CD4-positive, alpha-beta T cell treated with Interferon alpha-2 for 1 hour (primary cell): ENCODE measurements at places on chromosomes 11 and 22.

GRCh38 chr22:27732391-27732790 is 69.2 kb downstream of the MN1 start:
- no peak for DNase-seq

DNA sequence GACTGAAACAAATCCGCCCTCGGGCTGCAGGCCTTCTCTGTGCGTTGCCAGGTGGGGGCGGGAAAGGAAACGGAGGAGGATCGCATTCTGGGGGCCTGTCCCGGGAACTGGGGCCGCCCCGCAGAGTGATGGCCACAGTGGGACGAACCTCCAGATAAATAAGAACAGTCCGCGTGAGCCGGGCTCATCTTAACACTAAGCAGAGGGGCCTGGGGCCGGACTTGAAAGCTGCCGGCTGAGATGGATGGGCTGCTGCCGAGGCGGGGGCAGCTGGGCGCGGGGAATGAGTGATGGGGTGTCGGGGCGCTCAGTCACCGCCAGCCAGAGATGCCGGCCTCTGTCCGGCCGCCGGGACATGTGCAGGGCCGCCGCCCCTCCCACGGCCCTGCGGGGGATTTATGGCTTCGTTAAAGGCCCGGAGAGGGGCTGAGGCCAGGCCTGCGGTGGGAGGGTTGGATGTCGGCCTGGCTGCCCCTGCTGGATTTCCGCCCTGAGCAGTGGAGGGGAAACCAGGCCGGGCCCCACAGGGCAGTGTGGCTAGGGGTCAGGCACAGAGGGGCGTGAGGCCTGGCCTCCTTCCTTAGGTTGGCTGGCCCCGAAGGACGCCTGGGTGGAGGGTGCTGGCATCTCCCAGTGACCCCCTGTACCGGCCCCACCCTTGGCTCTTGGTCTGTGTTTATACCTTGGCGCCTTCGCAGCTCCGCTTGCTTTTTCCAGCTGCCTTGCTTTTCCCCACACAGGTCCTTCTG is 45.3 kb upstream of the CD82 start:
- no peak for DNase-seq

DNA sequence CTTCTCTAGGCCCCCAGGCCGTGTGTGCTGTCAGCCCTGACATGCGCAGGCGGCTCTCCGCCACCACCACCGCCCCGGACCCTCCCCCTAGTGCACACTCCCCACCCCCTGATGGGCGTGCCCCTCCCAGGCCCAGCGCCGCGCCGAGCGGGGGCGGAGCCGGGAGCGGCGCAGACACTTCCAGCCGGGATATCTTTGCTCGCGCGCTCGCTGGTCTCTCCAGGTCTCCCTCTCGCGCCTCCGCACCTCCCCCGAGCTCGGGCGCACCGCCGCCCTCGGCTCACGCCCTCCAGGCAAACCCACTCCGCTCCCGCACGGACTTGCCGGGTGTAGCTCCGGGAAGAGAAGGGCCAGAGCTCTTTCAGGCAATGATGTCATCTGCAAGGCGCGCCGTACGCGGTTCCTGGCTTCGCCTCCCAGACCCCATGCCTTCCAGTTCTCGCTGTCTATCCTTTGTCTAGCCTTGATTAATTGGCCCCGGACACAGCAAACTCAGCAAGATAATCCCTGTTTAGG is at the start of gene SCN3B:
Gene SCN3B (minus strand): TSS at position 59 of the 516 bp plus-strand sequence. CDS start 823 bp downstream, outside the sequence.
- DNase-seq = no peak

GRCh38 chr22:44351685-44352377 is 39.1 kb upstream of the SHISAL1 start:
- peak; percentile 2 for DNase-seq

DNA sequence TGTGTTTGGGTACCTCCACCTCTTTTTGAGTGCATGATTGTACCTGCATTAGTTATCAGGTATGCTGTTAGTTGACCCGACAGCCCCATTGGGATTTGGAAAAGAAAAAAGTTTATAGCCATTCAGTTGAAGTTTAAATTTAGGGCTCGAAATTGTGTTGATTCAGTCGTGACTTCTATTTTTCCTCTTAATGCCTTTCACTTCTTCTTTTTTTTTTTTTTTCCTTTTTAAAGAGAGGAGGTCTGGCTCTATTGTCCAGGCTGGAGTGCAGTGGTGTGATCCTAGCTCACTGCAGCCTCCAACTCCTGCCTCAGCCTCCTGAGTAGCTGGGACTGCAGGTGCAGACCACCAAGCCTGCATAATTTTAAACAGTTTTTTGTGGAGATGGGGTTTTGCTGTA is 2.3 kb downstream of the STT3A start:
- DNase-seq = no peak

- no peak for DNase-seq
Measured at GRCh38 chr11:69472541-69473275, 8.8 kb upstream of the LINC01488 start.

GRCh38 chr22:30860176-30861105 is 108.1 kb downstream of the MORC2 start:
- DNase-seq = no peak

- DNase-seq = no peak
Measured at GRCh38 chr11:94315664-94316063, 11.3 kb downstream of the IZUMO1R start.

GRCh38 chr11:110614031-110614430 is 98.2 kb downstream of the ARHGAP20 start:
- no peak for DNase-seq

GRCh38 chr11:19394525-19395016 is 153.8 kb upstream of the E2F8 start:
- DNase-seq = no peak

DNA sequence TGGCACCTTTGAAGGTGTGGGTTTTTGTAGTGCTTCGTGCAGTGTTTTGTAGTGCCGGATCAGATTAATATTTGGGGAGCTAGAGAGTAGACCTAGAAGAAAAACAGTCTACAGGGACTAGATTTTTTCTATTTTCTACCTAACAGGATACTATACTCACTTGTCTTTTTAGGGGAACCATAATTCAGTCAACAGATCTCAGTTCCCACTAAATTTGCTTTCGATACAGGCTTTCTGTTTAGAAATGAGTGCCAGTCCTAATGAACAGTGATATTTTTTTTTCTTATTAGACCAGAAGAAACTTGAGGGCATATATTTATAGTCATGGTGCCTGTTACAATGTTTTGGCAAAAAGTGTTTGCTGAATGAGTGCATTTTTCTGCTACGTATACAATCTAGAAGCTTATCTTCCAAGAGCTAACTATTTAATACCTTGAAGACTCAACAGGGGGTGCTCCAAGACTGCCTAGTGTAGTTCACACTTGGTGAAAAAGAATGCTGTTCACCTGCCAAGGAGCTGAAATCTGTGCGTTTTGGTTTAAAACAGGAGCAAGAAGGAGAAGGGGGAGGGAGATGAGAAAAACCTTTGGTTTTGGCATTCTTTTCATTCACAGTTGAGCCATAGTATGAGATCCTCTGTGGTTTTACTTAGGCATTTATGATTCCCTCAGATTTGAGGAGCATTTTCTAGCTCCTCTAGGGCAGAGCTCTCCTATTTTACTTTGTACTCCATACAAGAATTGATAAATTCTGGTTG is 44.9 kb upstream of the VSTM5 start:
- DNase-seq = peak; percentile 29

DNA sequence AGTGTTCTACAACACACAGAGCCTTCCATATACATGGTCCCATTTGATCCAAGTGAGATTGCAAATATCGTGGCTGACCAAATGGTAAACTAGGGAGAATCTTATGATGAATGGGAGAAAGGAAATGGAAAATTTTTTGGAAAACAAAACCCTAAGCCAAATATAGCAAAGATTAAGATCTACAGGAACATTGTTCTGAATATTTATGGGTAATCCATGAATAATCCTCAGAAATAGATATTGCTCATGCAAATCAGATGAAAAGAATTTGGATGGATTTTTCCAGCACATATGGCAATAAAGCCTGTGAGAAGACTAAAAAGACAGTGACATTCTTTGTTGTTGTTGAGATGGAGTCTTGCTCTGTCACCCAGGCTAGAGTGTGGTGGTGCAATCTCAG is 21.7 kb upstream of the PRDM10 start:
- no peak for DNase-seq

DNA sequence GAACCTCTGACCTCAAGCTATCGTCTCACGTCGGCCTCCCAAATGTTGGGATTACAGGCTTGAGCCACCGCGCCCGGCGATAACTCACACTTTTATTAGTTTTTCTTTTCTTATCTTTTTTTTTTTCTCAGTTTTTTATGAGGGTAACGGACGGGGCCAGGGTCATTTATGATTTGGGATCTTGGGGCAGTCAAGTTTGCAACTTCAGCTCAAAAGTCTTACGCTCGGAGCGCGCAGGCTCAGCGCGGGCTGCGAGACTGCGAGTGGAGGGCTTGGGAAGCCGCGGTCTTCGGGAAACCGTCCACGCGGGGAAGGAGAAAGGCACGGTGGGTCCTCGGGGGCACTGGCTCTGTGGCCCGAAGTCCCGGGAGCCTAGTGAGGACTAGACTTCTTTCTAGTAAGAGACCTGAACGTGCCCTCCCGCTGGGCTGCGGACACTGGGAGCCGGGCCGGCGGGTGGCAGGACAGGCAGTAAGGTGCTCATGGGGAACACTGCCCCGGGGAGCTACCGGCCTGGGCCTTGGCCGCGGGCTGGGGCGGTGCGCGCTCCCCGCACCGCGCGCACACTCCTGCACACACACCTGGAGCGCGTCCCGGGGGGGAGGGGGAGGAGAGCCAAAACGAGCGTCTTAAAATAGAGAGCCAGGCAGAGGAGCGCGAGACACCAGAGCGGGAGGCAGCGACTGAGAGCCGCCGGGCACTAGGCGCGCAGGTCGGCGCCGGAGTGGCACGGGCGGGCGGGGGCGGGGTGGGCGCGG is 476 bp upstream of the BARX2 start:
- DNase-seq = no peak

- peak; percentile 70 for DNase-seq
Measured at GRCh38 chr11:47234669-47235100, 13.9 kb downstream of the ACP2 start.

- no peak for DNase-seq
Measured at GRCh38 chr22:37926771-37927636, 20.9 kb downstream of the MICALL1 start.

GRCh38 chr11:12587333-12587991 is 86.8 kb upstream of the TEAD1 start:
- DNase-seq = peak; percentile 3

DNA sequence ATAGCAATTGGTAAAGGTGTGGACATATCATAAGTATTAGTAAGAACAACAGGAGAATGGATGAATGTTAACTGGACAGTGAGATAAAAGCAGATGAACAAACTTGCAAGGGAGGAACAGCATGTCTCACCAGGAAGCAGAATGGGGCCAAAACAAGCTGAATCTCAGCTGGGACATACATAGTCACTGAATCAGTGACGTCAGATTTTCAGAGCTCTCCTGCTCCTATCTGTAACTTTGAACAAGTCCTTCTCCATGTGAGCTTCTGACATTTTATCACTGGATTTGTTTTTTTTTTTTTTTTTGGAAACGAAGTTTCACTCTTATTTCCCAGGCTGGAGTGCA is 118.7 kb downstream of the BBOX1 start:
- no peak for DNase-seq

DNA sequence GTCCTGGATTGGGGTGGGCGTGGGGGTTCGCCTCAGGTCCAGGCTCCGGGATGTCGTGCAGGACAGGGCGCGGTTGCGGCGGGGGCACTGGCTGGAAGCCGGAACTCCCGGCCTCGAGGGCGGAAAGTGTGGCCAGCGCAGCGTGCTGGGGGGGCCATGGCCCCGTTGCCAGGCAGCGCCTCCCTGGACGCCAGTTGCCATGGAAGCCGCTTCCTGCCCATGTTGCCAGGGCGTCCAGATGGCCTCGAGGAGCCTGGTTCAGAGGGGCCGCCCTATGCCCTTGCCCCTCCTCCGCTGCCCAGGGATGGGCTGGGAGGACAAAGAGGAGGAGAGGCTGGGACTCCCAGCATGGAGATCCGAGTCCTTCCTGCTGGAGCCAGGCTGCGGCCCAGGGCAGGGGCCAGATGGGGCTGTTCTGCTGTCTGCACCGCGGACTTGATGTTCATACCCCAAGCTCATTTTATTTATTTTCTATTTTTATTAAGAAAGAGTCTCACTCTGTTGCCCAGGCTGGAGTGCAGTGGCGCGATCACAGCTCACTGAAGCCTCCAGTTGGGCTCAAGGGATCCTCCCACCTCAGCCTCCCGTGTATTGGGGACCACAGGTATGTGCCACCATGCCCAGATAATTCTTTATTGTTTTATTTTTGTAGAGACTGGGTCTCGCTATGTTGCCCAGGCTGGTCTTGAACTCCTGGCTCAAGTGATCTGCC is 4.6 kb upstream of the CCDC188 start:
- no peak for DNase-seq

DNA sequence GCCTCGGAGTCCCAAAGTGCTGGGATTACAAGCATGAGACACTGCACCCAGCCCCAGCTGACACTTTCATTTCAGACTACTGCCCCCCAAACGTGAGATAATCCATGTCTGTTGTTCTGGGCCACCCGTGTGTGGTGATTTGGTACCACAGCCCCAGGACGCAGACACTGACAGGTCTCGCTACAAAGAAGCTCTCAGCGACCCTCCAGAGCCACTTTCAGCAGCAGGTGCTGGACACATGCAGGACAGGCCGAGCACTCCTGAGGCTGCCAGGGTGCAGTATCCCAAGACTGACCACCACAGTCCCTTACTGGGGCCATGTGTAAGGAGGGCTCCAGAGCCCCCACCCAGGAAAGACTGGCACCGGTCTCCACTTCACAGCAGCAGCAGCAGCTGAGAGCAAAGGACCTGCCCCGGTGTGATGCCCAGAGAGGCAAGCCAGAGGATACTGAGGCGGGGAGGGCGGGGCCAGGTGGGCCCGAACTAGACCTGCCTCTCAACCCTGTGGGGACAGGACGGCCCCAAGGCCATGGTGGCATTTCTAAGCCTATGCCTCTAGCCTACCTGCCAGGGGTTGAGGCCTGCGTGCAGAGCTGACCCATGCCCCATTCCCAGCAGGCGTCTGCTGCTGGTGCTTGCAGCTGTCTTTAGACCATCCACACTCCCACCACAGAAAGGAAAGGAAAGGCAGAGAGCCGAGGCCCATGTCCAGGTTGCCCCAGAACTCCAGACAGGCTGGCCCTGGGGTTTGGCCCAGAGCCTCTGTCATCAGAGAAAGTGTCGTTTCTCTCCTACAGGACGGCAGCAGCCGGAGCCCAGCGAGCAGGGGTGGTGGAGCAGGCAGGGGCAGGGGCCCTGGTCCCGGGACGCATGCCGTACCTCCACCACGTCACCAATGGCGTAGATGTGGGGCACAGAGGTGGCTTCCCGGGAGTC is 28.0 kb upstream of the GNB1L start:
- no peak for DNase-seq
